Glomerular endothelial cell (primary cell): ENCODE measurements at places on chromosomes 2 and 18. TPM values are rescaled to one million over a fixed set of nuclear protein-coding genes. Genes with fewer than 3 reads are reported as not detected.

The HAAO gene
- not detected in 2 replicates for total RNA-seq

The STPG4 gene
- not detected in 2 replicates for total RNA-seq

The TMEM198 gene
- 0.05 and 0.29 TPM in 2 replicates for total RNA-seq

The ABCB11 gene
- 0.18 TPM in 1 of 2 replicates, not detected in the other for total RNA-seq

The NCKAP5 gene
- total RNA-seq: 6.8 and 9.9 TPM in 2 replicates

The G6PC2 gene
- total RNA-seq: not detected in 2 replicates

The HOXD13 gene
- not detected in 2 replicates for total RNA-seq

The COX7A2L gene
- total RNA-seq: 147 and 201 TPM in 2 replicates

The ABCG5 gene
- total RNA-seq: not detected in 2 replicates

The RBMS1 gene
- 55.8 and 69.7 TPM in 2 replicates for total RNA-seq

The KIF1A gene
- 0.97 and 1.2 TPM in 2 replicates for total RNA-seq

The CFAP221 gene
- total RNA-seq: 1.1 and 3.1 TPM in 2 replicates

The CNGA3 gene
- not detected in 2 replicates for total RNA-seq
